ENCODE measurements at places on chromosomes 7 and 10.

DNA sequence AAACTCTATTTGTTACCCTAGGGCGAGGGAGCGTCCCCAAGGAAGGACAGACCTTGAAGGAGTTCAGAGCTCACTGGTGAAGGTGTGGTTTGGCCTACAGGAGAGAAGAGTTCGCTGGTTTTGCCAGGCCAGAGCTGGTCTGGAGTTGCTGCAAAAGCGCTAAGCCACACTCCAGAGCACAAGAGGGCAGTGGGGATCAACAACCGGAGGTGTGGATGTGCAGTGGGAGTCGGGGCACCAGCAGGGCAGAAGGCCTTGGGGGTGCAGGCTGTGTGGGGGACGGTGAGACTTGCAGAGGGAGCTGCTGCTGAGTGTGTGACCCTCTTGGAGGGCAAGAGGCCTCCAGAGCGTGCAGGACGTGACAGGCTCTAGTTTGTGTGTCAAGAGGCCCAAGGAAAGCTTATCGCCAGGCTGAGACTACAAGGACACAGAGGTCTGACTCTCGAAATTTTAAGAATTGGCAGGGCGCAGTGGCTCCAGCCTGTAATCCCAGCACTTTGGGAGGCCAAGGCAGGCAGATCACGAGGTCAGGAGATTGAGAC, 14.3 kb upstream of the CUL1 start:
- no peak for DNase-seq

DNA sequence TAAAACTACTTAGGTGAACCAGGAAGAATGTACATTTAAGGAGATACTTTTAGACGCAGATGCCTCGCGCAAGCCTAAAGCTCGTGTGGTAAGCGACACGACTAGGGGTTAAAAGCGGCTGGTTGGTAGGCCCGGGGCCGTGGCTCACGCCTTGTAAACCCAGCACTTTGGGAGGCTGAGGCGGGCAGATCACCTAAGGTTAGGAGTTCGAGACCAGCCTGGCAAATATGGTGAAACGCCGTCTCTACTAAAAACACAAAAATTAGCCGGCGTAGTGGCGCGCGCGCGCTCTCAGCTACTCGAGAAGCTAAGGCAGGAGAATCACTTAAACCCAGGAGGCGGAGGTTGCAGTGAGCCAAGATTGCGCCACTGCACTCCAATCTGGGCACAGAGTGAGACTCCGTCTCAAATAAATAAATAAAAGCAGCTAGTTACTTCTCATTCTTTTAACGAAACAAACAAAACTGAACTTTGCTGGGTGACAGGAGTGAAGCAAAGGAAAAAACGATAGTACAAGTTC, 879 bp downstream of the NUDT5 start:
- DNase-seq = no peak

DNA sequence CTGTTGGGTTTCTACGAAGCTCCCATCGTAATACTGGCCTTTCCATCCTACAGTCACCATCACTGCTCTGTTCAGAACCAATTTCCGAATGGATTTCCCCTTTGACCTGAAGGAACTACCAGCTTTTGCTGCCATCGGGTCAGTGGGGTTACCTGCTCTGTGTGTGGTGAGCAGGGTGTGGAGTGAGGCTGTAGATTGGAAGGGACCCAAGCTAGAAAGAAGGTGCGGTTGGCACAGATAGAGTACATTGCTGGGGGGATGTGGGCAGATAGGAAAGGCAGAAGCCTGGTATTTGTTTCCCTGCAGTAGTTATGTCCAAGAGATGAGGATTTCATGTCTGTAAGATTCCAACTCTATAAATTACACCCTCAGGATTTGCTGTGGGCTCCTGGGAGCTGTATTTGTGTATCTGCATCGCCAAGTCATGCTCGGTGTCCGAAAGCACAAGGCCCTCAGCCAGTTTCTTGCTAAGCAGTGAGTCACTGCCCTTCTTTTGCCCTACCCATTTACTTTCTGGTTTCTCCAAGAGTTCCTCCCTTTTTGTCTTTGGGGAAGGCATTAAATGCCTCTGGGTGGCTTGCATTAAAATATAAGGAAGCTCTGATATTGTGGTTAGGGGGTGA, 15.4 kb downstream of the CLCN1 start:
- no peak for DNase-seq

- DNase-seq = no peak
These were observed 348.4 kb upstream of the MTPN start for GRCh38 chr7:136325578-136325977.

- peak; percentile 26 for DNase-seq
These were observed 167.1 kb upstream of the ADO start for GRCh38 chr10:62637249-62638061.

GRCh38 chr7:93442478-93443224, 131.9 kb downstream of the CALCR start:
- DNase-seq = no peak

GRCh38 chr7:46814516-46815250, 767.2 kb downstream of the TNS3 start:
- no peak for DNase-seq

GRCh38 chr10:11448190-11448544, 163.3 kb downstream of the USP6NL start:
- DNase-seq = peak; percentile 40

DNA sequence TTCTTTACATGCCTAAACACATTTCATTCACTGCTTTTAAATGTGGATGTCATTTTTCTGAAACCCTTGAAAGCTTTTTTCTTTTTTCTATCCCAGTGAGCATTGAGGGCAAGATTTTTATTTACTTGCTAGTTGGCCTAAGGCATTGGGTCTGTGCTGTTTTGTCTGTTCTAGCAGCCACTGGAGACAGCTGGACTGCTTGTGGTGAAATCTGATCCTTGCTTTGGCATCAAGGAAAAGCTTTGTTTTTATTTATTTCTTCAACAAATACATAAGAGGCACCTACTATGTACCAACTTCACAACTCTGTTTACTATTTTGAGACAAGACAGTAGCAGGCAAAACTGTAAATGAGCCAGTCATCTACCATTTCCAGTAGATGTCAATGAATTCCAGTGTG, 28.4 kb upstream of the PDLIM1 start:
- DNase-seq = no peak

DNA sequence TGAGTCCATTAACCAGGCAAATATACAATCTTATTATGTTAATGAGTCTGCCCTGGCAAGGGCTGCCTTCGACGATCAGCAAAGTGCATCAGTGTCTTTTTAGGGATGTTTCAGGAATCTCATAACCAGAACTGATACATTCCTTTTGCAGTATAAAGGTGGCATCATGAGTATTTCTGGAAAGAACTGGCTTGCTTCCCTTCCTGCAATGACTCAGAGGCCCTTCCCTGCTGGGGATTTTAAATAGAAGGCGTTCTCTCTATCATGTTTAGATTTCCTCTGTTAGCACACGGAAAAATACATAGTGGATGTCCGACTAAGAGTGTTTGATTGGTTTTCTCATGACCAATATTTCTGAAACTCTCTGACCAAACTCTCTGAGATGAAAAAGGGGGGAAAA, 1.8 kb downstream of the NPS start:
- DNase-seq = no peak

DNA sequence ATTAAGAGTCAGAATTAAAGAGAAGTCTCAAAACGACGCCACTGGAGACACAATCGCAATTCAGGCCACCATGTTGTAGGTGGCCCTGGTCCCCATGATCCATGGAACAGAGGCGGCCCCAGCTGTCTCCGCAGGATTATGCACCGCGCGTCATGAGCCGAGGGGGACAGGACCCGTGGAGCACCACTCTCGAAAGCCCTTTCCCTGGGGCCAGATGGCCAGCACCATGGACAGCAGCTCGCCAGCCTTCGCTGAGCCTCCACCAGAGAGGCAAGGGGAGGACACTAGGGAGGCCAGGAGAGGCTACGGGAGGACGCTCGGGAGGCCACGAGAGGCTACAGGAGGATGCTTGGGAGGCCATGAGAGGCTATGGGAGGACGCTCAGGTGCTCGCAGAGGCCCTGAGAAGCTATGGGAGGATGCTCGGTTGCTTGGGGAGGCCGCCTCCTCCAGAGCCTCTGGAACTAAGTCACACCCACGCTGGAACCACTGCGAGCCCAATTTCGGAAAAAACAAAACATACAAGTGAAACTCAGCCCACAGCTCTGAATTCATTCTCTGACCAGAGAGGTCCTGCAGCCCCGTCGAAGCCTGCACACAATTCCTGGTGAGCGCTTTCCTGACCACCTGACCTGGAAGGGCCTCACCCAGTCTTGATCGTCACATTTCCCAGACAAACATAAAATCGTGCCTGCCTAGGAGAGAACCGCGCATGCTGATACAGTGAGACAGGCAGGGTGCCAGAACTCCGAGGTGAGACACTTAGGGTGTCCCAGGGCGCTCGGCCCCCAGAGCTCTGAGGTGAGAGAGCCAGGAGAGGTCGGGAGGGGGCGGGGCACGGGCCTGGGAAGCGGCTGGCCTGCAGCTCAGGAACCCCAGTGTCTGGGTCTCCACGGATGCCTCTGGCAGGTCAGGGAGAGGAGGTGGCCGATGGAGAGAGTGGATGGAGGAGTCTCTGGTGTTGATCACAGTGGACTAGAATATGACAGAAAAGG, 224.4 kb downstream of the PTPRN2 start:
- DNase-seq = no peak

DNA sequence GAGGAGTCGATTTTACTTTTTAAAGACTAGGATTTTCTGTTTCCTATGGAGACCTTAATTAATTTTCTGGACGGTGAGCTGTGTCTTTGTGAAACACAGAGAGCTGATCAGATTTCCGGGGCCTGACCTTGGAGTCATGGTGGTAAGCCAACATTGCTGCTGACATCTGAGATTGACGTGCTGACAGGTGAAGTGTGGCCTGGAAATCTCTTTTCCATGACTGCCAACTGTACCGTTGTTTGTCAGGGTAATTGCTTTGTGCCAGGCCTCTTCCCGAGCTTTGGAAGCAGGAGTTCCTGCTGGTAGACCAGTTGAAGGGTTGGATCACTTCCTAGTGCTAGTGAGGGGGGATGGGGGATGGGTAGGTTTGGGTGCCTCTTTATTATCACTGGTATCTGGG, 71.2 kb downstream of the ADRA2A start:
- DNase-seq = no peak

GRCh38 chr7:95897557-95898251, 125.3 kb downstream of the DYNC1I1 start:
- no peak for DNase-seq

DNA sequence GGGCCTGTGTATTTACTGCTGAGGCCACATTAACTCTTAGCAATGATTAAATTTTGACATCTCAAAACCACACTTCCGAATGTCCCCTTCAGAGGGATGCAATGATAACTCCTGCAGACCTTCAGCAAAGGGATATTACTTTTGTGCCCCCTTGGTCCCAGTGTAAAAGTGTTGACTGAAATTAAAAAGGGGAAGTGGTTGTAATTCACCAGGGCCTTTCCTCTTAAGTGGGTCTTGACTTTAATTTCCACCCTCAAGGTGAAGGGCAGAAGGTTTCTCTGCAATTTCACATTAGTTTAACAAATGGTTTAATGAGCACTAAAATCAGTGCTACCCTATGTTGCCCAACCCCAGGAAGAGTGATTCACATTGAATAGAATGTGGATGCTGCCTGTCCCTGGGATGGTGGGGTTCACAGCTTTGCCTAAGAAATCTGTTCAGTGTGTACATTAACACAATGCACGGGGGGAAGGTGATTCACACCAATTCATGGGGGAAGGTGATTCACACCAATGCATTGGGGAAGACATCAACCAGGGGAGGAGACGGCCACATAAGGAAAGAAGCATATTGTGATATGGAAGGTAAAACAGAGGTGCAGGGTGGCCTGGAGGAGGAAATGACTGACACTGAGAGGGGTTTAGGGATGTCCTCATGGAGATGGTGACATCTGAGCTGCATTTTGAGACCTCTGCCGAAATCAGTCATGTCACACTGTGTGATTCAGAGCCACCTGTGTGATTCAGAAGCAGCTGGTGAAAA, 19.4 kb upstream of the TNS3 start:
- DNase-seq = no peak

DNA sequence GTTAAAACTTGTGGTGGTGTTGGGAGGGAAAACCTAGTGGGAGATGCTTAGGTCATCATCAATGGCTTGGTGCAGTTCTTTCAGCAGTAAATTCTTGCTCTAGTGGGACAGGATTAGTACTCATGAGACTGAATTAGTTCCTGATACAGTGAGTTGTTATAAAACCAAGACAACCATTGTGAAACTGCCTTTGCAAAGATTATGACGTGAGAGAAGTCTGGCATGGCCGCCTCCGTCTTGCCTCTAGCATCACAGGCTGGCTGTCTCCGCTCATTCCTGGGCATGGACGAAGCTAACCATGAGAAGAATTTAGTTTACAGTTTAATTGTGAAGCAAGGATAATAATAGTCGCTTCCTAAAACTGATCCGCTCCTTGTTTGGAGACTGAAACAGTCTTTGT, 186.4 kb downstream of the KIF20B start:
- DNase-seq = peak; percentile 20

- DNase-seq = no peak
These were observed 51.5 kb downstream of the AFAP1L2 start for GRCh38 chr10:114352653-114353298.

- no peak for DNase-seq
These were observed 117.2 kb upstream of the ADCY1 start for GRCh38 chr7:45456747-45457524.

DNA sequence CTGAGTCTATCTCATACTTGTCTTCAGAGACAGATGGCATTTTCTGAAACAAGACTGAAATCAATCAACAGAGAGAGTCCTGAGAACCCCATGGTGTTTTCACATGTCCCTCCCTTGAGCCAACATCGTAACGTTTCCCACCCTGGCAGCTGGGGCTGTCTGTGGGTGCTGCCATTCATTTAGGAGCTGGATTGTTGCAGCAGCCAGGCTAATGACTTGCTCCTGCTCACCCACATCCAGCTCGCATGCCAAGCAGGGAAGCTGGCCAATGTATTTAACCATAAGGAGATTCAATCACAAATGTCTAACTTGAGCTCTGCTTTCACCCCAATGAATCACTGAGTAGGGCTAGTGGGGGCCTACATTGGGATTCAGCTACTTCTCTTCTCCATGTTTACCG, 146.1 kb downstream of the ADRA2A start:
- DNase-seq = no peak

DNA sequence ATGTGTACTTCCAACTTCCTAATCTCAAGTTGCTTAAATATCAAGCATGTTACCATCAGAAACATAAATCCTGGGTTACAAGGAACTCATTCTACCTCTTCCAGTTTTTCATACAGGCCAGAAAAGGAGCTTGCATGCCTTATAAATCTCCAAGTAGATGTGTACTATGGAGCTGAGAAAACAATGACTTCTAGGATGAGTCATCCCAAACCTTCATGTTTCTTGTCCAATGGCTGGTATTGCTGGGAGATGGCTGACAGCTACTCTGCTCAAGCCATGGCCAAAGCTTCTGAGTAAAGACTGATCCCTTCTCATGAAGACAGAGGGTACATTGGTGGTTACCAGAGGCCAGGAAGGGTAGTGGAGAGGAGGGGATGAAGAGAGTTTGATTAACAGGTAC, 8.6 kb downstream of the RAPGEF5 start:
- no peak for DNase-seq

DNA sequence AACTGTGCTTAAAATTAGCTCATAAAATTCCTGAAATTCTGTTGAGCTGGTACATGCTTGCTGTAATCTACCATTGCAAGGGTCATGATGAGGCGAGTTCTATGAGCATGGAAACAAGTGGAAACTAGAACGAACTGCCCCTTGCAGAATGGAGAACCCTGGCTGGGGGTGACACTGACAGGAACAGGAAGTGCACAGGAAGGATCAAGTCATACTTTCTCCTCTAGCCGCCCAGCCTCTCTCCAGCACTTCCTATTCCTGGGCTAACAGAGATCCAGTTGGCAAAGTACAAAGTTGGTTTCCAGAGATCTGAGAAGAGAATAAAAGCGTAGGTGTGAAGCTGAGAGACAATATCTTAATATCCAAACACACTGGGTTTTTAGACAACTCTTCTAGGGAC, 414.2 kb upstream of the PODXL start:
- no peak for DNase-seq

Data from GM10248 (cell line).